ENCODE measurements at places on chromosomes 2 and 18.

- no peak for DNase-seq
Measured at GRCh38 chr2:191961556-191961955, 114.7 kb upstream of the CAVIN2 start.

DNA sequence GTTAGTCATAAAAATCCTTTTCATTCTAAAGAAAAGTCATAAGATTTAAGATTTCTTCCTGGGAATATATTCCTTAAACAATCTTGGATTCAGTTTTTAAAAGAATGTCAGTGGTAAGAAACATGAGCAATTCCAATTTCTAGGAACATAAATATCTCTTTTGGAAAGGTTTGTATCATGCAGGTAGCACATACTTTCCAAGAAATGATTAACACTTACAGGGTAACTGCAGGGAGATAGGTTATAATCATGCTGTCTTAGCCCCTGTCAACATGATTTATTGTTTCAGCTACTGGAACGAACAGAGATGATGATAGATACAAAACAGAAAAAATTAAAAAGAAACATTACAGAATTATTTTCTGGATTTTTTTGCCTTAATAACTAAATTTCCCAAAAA is 1537.7 kb downstream of the LRP1B start:
- no peak for DNase-seq

- DNase-seq: no peak
Measured at GRCh38 chr2:63029058-63029457, 21.6 kb upstream of the OTX1 start.

DNA sequence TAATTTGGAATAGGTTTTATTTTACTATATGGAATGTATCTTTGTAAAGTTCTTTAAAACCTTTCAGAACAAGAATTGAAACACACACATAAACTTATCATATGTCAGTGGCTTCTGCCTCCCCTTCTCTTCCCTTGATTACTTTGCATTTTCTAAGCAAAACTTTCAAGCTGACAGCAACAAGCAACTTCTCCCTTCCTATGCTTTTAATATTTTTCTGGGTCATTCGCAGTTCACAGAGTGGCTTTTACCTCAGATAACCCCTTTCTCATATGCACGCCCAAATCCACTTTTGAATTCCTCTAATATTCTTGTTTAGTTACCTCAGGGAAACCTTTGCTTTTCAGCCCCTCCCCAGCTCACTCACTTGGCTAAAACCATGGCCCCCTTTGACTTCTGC is 36.7 kb upstream of the CDC42EP3 start:
- DNase-seq: no peak

GRCh38 chr18:13239171-13239956 is 20.8 kb downstream of the LDLRAD4 start:
- peak; percentile 59 for DNase-seq

All from iPS-NIHi11 (cell line).